HuH-7 (cell line): ENCODE measurements at places on chromosomes 6 and 20.

DNA sequence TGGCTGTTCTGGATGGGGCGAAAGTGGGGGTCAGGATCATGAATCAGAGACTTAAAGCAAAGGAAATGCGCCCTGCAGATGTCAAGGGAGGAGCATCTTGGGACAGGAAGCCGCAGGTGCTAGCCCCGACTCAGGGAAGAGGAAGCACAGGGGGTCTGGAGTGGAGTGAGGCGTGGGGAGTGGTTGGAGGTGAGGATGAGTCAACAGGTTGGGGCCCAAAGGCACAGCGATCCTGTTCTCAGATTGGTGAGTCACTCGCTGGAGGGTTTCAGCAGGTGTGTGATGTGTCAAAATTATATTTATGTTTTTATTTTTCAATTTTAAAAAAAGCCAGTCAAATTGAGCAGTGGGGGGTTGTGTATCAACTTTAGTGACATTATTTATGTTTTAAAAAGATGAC lies 19.0 kb downstream of the PACSIN1 start:
- no peak for DNase-seq

DNA sequence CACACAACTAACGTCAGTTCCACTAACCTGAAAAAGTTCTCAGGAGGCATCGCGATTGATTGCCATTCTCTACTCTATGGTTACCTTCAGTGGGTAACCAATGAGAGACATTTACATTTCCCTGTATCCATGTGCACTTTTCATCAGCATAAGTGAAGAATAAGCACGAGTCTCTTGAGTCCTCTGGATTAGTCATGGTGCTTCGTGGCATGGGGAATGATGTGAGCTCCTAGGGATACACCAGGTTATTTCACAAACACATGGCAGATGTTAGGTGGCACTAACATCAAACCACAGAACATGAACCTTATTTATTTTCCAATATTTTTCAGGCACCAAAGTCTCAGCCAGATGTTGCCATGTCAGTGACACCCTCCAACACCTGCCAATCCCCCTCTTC lies 64.0 kb downstream of the FYN start:
- DNase-seq: no peak

GRCh38 chr20:33280775-33281174 lies 2.2 kb upstream of the BPIFB1 start:
- DNase-seq: no peak

GRCh38 chr6:20110478-20110877 lies 101.8 kb downstream of the MBOAT1 start:
- no peak for DNase-seq

- DNase-seq: no peak
Measured at GRCh38 chr20:41347523-41348429, 7.2 kb downstream of the LPIN3 start.

DNA sequence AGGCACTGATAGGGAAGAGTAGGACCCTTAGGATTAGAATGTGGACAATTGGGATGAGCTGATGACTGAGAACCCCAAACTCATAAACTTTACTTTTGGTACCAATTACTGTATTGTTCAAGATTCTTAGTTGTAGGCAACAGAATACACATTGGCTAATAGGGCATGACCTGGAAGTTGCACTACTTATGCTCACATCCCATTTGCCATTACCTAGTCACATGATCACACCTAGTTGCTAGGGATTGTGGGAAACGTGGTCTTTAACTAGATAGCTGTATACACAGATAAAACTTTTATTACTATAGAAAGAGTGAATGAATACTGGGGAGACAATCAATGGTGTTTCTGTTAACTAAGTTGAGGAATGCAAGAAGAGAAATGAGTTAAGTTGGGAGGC lies 113.4 kb upstream of the AKIRIN2 start:
- DNase-seq: no peak

DNA sequence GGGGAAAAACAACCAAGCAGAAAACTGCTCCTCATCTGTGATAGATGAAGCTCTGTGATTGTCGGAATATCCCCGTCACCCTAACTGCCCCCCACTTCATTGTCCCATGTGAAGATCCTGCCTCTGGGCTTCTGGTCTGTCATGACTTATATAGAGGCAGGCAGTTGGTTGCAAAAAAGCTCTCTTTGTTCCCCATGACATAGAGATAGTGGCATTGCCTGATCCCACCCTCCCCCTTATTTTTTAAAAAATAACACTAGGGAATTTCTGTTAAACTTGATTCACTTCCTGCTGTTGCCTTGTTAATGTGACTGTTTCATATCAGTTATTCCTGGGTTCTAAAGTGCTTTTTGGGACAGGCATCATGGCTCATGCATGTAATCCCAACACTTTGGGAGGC lies 203.1 kb downstream of the JARID2 start:
- no peak for DNase-seq
